K562 (cell line): ENCODE measurements at places on chromosomes 11 and 22. TPM values are rescaled to one million over a fixed set of nuclear protein-coding genes. Genes with fewer than 3 reads are reported as not detected.

Gene OR8G5
- 1.4 and 1.7 TPM in 2 replicates for total RNA-seq

Gene CST6
- not detected in 2 replicates for total RNA-seq

Gene SPON1
- 0.07 TPM in 1 of 2 replicates, not detected in the other for total RNA-seq

Gene GDPD4
- total RNA-seq: not detected in 2 replicates

Gene DMC1
- total RNA-seq: 5.2 and 5.5 TPM in 2 replicates

Gene CDKN1C
- total RNA-seq: 21.1 and 21.9 TPM in 2 replicates

Gene RFPL2
- not detected in 2 replicates for total RNA-seq

Gene NOX4
- not detected in 2 replicates for total RNA-seq

Gene PAMR1
- not detected in 2 replicates for total RNA-seq

Gene TRPM5
- not detected in 2 replicates for total RNA-seq

Gene RASD2
- total RNA-seq: 0.04 TPM in 1 of 2 replicates, not detected in the other

Gene SLC22A8
- total RNA-seq: not detected in 2 replicates

Gene SLC6A5
- not detected in 2 replicates for total RNA-seq

Gene C22orf23
- 0.49 and 0.64 TPM in 2 replicates for total RNA-seq

Gene BIK
- total RNA-seq: 0.20 and 0.22 TPM in 2 replicates

Gene GP1BB
- total RNA-seq: 139 and 162 TPM in 2 replicates

Gene CD3E
- total RNA-seq: 0.62 and 1.1 TPM in 2 replicates

Gene TENM4
- 0.16 and 0.92 TPM in 2 replicates for total RNA-seq

Gene CHRM4
- 0.89 and 1.0 TPM in 2 replicates for total RNA-seq

Gene MAJIN
- 0.24 TPM in 1 of 2 replicates, not detected in the other for total RNA-seq

Gene GGT5
- total RNA-seq: 0.18 and 0.81 TPM in 2 replicates
